ENCODE measurements at places on chromosomes 6 and 20. TPM values are rescaled to one million over a fixed set of nuclear protein-coding genes. Genes with fewer than 3 reads are reported as not detected.
A peak's percentile ranks its signal among the peaks of the same experiment; 100 is the strongest.

CENPW gene
- 1.7 TPM for polyA plus RNA-seq

LY6G6C gene
- polyA plus RNA-seq: not detected

DNA sequence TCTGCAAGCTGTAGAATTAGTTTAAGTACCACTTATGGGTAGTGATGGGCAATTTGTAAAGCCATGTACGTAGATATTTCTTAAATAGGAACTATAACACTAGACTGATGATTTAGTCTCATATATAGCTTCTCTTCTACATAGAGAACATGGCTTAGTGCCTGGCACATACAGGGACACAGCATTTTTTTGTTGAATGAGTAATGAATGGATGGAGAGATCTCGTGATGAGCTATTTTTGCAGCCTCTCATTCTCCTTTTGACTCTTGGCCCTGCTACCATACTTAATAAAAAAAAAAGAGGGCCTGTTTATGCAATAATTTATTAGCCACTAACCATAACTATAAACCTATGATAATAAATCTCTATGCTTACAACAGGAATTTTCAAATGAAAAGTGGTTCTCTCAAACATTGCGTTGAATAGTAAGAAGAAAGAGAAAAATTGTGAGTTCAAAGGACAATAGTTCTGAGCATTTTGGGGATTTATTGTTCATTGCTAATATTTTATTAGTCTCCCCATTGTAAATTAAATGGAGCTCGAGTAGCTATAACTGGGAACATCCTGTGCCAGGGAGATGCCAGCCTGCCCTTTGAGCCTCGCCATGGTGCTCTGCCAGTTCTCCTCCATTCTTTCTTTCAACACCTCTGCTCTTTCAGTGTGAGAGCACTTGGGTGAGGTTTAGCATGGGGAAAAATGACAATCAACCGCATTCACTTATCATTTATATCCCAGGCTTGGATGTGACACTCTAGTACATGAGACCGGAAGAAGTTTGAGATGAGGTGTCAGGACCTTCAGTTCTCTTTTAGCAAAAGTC lies 14.7 kb upstream of the RCAN2 start:
- no peak for DNase-seq

- DNase-seq: no peak
Measured at GRCh38 chr6:139568151-139568955, 193.9 kb upstream of the CITED2 start.

DNA sequence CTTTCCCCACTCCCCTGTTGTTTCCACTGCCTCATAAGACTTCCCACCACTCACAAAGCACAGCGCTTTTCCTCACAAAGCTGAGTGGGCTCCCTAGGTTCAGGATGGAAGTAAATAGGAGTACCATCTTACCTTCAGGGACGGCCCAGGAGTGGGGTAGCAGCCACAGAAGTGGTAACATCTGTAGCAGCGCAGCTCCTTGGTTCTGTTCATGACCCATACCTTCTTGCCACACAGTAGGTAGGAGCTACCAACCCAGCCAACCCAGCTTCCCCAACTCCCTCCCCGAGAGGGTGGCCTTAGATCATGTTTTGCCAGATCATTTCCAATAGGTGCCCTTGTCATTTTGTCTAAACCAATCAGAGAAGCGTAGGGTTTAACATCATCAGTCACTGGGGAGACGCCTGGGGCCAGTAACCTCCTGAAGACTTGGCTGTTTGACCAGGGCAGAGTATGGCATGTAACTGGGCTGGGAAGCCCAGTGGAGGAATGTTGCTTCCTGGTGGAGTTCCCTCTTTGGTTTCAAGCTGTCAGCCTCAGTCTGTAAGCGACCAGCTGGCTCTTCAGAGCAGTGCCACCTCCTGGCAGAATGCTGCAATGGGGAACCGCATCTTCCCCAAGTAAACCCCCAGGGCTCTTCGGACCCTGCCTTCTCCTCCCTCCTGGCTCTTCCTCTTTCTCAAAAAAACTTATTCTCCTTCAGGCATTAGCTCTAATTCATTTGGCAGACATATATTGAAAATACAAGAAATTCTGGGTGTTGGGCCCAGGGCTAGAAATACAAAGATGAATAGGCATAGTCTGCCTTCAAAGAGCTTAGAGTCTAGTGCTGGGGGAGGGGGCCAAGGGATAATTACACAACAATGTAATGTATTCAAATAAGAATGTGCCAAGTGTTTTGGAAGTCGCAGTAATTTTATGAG lies at the start of gene HLA-DMA:
Gene HLA-DMA, minus strand, starts transcription at position 281 of the 923 bp plus-strand sequence. Its CDS starts 61 bp downstream, at position 220.
- DNase-seq: peak; percentile 93

DNA sequence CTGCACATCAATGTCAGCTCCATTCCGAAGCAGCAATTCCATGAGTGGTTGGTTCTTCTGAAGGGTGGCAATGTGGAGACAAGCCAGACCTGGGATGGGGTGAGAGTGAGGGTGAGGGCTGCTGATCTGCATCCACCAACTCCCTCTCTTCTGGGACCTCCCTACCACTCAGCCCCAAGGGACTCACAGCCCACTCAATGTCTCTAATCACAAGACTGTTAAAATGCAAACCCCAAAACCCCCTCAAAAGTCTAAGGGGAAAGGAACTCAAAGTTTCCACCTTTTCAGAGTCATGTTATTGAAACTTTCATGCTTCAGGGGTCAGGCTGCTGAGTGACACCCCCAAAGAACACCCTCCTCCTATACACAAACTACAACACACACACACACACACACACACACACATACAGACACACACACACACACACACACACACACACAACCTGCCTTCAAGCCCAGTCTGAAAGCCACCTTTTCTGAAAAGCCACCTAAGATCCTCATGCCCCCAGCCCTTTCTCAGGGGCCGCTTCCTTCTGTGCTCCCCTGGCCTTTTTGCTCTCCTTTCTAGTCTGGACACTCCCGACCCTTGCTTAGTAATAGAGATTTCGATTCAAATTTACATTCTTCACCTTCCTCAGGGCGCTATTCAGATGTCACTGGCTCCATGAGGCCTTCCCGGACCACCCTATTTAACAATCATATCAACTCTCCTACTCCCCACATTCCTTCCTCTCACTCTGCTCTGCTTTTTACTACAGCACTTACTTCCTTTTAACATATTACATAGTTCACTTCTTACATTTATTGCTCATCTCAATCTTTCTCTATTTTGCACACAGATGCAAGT lies 3.3 kb upstream of the SLC35B2 start:
- DNase-seq: peak; percentile 37

DNA sequence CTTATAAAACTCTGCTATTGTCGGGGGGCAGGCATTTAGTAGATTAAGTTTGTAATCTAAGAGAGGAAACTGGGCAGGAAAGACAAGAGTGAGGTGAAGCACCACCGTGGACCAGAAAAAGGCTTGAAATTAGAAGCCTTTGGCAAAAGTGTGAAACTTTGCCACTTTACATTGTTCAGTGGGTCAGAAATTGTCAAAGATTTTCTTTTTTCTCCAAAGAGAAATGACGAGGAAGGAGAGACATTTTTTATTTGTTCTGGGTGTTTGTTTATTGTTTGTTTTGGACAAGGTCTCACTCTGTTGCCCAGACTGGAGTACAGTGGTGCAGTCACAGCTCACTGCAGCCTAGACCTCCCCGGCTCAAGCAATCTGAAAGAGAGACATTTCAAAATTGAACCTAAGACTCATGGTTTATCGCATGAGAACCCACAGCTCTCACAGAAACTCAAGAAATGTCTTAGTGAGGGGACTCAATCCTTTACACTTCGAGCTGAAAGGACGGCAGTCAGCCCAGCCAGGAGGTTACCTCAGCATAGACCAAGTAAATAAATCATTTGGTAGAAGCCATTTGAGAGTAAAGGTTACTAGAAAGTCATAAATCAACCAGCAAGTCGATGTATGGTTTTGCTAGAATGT lies 262.8 kb upstream of the TAB2 start:
- DNase-seq: no peak

All from aorta (tissue), 5 donors.